ENCODE measurements at places on chromosomes 5 and 9. TPM values are rescaled to one million over a fixed set of nuclear protein-coding genes. Genes with fewer than 3 reads are reported as not detected.

DNA sequence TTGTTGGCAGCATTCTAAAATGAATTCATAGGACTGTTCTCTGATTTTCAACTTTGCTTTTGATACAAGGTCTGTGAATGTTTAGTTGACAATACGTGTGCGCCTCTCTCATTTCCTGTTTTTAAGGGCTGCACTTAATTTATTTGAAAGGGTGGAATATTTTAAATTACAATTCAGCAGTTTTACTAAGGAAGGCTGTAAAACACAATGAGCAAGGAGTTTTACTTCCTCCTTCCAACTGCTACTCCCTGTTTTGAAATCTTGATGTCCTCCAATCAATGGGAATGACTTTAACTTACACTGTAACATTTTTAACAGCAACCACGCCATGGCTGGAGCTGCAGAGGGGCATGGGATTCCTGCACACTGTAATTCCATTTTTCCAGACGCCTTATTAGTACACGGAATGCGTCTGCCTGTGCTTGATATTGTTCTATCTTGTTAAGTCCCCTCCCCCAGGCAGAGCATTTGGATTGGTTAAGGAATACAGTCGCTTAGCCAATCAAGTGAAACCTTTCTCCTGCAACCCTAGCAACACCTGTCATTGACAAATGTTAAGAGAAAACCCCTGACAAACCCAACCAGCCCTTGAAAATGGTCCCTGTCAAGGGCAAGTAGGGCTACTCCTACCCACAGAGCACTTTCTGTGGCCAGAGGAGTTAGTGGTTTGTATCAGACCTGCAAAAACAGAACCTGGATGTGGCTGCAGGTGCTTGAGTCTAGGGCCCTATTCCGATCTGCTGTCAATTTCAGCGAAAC, 12.5 kb upstream of the ZSWIM6 start:
- H3K27me3 ChIP-seq, result peaks cover 4% of the 10 kb centered on the region
- H3K4me3 ChIP-seq, result no peak overlapping the region
- DNase-seq, result no peak
- H3K36me3 ChIP-seq, result no peaks in the 10 kb centered on the region

Gene EGFLAM
- not detected for total RNA-seq

DNA sequence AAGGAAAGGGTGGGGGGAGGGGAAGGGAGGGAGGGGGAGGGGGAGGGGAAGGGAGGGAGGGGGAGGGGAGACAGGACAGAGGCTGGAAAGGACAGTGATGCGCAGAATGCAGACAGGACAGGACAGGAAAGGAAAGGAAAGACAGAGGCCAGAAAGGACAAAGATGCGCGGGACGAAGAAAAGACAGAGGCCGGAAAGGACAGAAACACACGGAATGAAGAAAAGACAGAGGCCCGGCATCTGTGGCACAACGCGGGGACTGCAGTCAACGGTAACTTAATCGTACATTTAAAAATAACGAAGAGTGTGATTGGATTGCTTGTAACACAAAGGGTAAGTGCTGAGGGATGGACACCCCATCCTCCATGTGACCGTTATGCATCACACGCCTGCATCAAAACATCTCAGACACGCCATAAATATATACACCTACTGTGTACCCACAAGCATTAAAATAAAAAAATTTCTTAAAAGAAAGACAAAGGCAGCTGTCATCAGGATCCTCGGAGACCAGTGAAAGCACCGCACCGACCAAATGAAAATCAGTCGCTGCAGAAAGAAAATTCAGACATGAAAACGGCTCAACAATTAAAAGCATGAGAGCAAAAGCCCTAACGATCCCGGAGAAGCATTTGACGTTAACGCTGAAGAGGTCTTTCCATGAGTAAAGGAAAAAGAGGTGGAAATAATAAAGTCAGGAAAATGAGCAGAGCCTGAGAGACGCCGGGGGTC, 52.9 kb upstream of the EXOC3 start:
- H3K36me3 ChIP-seq, result no peaks in the 10 kb centered on the region
- no peaks in the 10 kb centered on the region for H3K27me3 ChIP-seq
- DNase-seq, result no peak
- no peak overlapping the region for H3K27ac ChIP-seq

DNA sequence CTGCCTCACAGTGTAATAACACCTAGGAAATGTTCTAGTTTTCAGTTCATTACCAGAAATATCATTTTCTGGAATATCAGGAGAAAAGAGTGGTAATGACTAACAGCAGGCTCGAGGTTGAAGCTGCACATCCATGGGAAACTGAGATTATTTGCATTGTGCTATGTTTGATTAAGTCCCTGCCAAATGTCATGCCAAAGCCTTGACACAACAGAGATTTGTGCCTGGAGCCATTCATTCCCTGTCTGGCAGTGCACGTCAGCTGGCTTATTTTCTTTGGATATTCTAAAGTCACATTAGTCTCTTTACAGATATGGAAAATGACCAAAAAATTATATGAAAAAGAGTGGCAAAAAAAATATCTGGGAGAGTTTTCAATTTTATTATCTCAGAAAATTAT, 848.0 kb downstream of the PTPRD start:
- H3K4me1 ChIP-seq, result no peaks in the 10 kb centered on the region
- H3K27me3 ChIP-seq, result no peaks in the 10 kb centered on the region
- no peak overlapping the region for H3K27ac ChIP-seq

Gene NR3C1
- total RNA-seq, result 30.0 TPM

- H3K27ac ChIP-seq, result no peak overlapping the region
- H3K4me3 ChIP-seq, result no peak overlapping the region
- H3K27me3 ChIP-seq, result peaks cover 1% of the 10 kb centered on the region
- DNase-seq, result no peak
- no peaks in the 10 kb centered on the region for H3K36me3 ChIP-seq
Measured at GRCh38 chr9:88738709-88739108, 203.7 kb downstream of the NXNL2 start.

Gene GPR150
- total RNA-seq, result not detected

Gene PCDHGA12
- total RNA-seq, result 0.13 TPM

GRCh38 chr9:8871796-8872445, 1072.3 kb upstream of the DMAC1 start:
- H3K27ac ChIP-seq, result no peak overlapping the region
- H3K4me1 ChIP-seq, result no peaks in the 10 kb centered on the region
- no peaks in the 10 kb centered on the region for H3K27me3 ChIP-seq
- no peaks in the 10 kb centered on the region for H3K36me3 ChIP-seq
- H3K4me3 ChIP-seq, result no peak overlapping the region

- no peaks in the 10 kb centered on the region for H3K27me3 ChIP-seq
- no peaks in the 10 kb centered on the region for H3K4me1 ChIP-seq
- no peaks in the 10 kb centered on the region for H3K36me3 ChIP-seq
- DNase-seq, result no peak
Measured at GRCh38 chr5:146606893-146607292, 90.9 kb upstream of the GPR151 start.

DNA sequence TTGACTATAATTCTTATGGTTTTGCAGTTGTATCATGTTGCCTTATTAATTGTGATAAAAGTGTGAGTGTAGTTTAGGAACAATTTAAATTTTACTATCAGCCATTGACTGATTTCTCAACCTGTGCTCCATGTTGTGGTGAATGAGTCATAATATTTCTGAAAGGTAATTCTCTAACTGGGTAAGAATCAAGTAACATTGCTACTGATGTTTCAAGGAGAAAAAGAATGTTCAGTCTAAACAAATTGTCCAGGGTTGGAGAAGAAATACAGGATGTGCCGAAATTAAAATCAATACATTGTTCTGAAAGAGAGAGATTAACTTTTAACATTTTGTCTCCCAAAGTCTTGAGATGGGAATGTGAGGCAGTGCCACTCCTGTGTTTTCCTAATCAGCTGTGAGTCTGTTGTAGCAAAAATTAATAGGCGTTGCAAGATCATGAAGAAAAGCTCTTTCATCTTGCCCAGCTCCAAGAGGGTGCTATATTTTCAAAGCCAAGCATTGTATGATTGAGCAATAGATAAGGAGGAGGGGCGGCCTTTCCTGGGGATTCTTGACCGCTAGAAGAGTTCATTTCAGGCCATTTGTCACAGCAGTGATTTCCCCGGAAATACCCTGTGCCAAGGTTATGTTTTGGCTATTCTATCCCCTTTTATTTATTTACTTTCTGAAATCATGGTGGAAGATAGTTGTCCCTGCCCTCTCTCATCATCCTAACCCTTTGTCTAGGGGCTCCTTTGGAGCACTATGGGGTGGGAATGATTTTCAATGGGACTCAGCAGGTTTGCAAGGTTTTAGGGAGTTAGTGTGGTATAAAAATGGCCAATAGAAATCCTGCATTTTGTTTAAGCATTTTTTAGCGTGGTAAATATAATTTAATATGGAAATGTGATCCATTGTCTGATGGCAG, 151.6 kb downstream of the FOCAD start:
- H3K27me3 ChIP-seq, result no peaks in the 10 kb centered on the region
- peak; percentile 85 for DNase-seq
- no peak overlapping the region for H3K4me3 ChIP-seq
- peaks cover 18% of the 10 kb centered on the region for H3K4me1 ChIP-seq

GRCh38 chr9:14106699-14107098, 207.2 kb downstream of the NFIB start:
- H3K36me3 ChIP-seq, result no peaks in the 10 kb centered on the region
- H3K27me3 ChIP-seq, result no peaks in the 10 kb centered on the region
- H3K4me3 ChIP-seq, result no peak overlapping the region
- H3K27ac ChIP-seq, result no peak overlapping the region

Gene CSF1R
- not detected for total RNA-seq

- no peak overlapping the region for H3K4me3 ChIP-seq
- DNase-seq, result no peak
- no peaks in the 10 kb centered on the region for H3K36me3 ChIP-seq
- H3K27me3 ChIP-seq, result no peaks in the 10 kb centered on the region
- H3K4me1 ChIP-seq, result no peaks in the 10 kb centered on the region
Measured at GRCh38 chr9:69949396-69949795, 94.3 kb upstream of the MAMDC2 start.

DNA sequence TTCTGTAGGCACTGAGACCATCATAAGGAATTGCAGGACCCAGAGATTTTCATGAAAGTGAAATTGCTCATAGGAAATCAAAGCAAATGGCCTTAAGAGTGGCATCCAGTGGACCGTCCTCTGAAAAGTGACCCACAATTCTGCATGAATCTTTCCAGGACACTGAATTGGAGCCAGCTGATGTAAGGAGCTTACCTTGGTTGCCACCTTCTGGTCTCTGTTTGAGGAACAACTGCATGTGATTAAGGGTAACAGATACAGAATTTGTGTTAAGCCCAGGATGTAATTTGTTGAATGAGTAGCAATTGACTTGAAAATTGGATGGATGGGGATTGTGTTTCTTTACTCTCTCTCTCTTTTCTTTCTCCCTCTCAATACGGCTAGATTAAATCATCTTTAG, 49.9 kb upstream of the GAS1 start:
- no peak overlapping the region for H3K4me3 ChIP-seq
- no peak for DNase-seq
- no peaks in the 10 kb centered on the region for H3K4me1 ChIP-seq
- no peaks in the 10 kb centered on the region for H3K27me3 ChIP-seq
- H3K27ac ChIP-seq, result no peak overlapping the region

DNA sequence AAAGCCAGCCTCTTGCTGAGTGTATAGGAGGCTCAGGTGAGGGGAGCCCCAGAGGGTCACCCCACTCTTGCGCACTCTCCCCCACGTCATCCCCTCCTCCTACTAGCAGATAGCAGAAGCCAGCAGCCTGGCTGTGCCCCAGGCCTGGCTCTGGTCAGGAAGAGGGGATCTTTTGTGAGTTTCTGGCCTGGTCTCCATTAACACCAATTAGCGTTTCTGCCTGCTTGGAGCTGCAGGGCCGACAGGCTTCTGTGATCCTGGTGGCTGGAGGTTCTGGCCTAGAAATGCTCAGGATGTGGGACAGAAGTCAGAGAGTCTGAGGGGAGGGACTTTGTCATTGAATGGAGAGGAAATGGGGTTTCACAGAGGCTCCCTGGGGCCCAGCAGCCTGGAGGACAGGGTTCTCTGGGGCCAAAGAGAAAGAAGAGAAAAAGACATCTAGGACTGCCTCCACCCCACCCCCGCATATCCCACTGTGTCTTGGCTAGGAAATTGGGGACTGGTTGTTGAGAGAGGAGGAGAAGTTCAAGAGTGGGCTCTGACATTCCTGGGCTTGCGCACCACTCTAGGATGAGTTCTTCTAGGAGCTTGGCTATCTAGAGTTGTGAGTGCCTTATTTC, 47.5 kb upstream of the ARAP3 start:
- no peaks in the 10 kb centered on the region for H3K4me1 ChIP-seq
- no peaks in the 10 kb centered on the region for H3K27me3 ChIP-seq
- H3K4me3 ChIP-seq, result no peak overlapping the region
- DNase-seq, result no peak
- H3K36me3 ChIP-seq, result no peaks in the 10 kb centered on the region

Data from HepG2 (cell line).